ENCODE measurements at places on chromosomes 2 and 18.

GRCh38 chr18:34509879-34510586 is 200.1 kb upstream of the DTNA start:
- ATAC-seq = no peak

GRCh38 chr2:224126003-224126402 is 86.9 kb upstream of the SERPINE2 start:
- ATAC-seq = no peak

- peak; percentile 88 for ATAC-seq
These were observed 65.5 kb downstream of the FBXO15 start for GRCh38 chr18:74081966-74082741.

- no peak for ATAC-seq
These were observed 862.3 kb downstream of the SUCLG1 start for GRCh38 chr2:83596592-83597282.

DNA sequence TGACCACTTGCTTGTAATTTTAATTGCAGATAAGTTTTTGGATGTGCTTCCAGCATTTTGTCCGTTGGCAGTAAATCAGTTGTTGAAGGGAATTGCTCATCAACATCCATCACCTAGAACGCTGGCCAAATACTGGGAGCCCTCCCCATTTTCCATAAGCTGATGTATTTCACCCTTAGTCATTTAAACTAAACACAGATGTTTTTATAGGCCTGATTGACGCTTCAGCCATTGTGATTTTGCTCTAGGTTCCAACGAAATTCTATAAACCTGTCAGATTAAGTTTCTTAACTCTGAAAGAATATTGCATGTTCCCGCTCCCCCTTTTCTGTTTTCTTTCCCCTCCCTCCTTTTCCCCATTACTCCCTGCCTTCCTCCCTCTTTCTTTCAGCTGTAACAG is 1.0 kb upstream of the RPRM start:
- ATAC-seq = no peak

DNA sequence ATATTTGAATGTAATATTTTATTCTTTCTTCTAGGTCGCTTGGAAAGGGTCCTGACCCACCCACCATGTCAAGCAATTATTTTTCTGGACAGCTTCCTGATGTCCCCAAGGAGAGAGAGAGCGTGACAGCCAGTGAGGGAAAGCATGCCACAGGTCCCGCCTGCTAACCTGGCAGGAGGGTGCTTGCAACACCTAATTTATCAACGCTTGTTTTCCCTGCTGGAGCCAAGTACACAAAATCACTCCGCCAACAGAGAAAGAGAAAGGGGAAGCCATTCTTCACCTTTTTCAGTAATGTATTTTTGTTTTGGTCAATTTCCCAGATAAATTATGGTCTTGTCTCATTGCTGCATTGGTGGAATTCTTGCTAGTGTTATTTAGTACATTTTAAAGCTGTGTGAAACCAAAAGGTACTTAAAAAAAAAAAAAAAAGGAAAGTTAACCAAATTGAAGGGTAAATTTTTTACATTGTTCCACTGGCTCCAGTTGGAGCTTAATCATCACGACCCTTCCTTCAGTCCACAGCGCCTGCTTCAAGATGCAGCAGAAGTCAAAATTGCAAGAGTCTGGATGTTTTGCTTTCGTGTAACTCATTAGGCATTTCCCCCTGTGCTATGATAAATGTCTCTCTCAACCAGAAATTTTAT is 88.5 kb upstream of the COPS8 start:
- ATAC-seq = no peak

- ATAC-seq = no peak
These were observed 139.6 kb downstream of the TTC32 start for GRCh38 chr2:19762142-19762541.

DNA sequence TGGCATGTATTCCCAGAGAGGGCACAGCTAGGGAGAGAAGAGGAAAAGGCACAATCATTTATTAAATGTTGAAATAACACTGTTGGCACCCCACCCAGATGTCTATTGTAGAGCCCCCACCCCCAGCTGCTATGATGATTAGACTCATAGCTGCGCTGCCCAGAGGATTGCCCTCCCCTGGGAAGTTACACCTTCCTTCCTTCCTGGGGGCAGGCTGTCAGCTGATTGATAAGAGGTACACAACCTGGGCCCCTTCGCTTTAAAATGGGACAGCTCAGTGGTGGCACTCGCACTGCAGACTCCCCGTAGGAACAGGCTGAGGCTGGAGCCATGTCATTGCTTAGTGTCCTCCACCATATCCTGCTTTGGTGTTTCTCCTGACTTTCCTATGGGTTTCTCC is 18.1 kb downstream of the TEX51 start:
- ATAC-seq = no peak

- ATAC-seq = no peak
These were observed 8.3 kb downstream of the CAPG start for GRCh38 chr2:85401844-85402243.

DNA sequence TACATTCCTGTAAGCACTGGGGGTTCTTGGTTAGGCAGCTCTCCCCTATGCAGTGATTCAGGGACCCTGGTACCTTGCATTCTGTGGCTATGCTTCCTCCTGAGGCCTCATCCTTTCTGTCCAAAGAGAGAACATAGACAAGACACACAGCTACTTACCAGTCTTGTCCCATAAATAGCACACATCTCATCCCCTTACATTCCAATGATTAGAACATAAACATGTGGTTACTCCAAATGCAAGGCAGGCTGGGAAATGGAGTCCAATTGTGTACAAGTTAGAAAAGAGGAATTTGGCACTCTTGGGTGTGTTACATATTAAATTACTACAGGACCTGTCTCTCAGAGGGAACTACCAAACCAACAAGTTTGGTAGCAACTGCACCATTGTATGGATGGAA is 171.3 kb downstream of the ARHGAP15 start:
- ATAC-seq = no peak

GRCh38 chr2:36951027-36951518 is 15.3 kb downstream of the STRN start:
- ATAC-seq = no peak

GRCh38 chr2:60675301-60675700 is 80.8 kb upstream of the PAPOLG start:
- no peak for ATAC-seq
